PC-3 (cell line): ENCODE measurements at places on chromosomes 6 and 20. TPM values are rescaled to one million over a fixed set of nuclear protein-coding genes. Genes with fewer than 3 reads are reported as not detected.

CCN6 gene
- total RNA-seq: not detected in 2 replicates

- peaks cover 59% of the 10 kb centered on the region for H3K27me3 ChIP-seq
- H3K4me3 ChIP-seq: no peak overlapping the region
- H3K27ac ChIP-seq: no peak overlapping the region
- H3K4me1 ChIP-seq: no peaks in the 10 kb centered on the region; the same call in 1 of the 2 replicates
- H3K36me3 ChIP-seq: no peaks in the 10 kb centered on the region
- no peak for DNase-seq
These were observed 39.9 kb downstream of the YTHDF1 start for GRCh38 chr20:63176034-63176426.

ACAT2 gene
- total RNA-seq: 29.0 and 36.0 TPM in 2 replicates

KCNQ5 gene
- 0.17 TPM in 1 of 2 replicates, not detected in the other for total RNA-seq

DLL1 gene
- 0.84 and 1.2 TPM in 2 replicates for total RNA-seq

GRCh38 chr6:96060249-96060648, 44.5 kb downstream of the FUT9 start:
- H3K27ac ChIP-seq: no peak overlapping the region
- no peaks in the 10 kb centered on the region for H3K27me3 ChIP-seq
- no peaks in the 10 kb centered on the region for H3K36me3 ChIP-seq
- no peaks in the 10 kb centered on the region for H3K4me1 ChIP-seq
- DNase-seq: no peak

SLC26A8 gene
- not detected in 2 replicates for total RNA-seq
